ENCODE measurements at places on chromosomes 11 and 22. TPM values are rescaled to one million over a fixed set of nuclear protein-coding genes. Genes with fewer than 3 reads are reported as not detected.

DNA sequence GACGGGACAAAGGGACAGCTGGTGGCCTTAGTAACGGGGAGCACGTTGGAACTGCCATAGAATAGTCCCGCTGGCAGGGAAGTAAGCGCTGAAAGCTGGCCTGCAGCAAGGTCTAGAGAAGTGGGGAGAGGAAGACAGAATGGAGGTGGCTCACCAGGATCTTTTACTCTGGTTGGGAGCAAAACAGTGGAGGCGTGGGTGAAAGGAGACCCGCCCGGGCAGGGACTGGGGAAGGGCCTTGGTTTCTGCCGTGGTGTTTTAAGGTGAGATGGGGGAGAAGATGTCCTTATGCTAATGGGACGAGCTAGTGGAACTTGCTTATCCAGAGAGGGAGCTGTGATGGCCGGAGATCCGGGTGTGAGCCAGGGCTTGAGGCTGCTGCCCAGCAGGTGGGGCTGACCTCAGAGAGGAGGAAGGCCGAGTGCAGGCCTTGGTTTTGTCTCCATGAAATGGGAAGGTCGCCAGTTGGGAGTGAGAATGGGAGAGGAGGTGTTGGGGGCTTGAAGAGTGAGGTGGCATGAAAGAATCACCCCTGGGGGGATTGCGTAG, 56.4 kb upstream of the CTTN start:
- no peak for DNase-seq

GRCh38 chr11:112731538-112731937, 229.7 kb upstream of the NCAM1 start:
- no peak for DNase-seq

Gene OR4P4
- total RNA-seq: not detected

- DNase-seq: no peak
These were observed 16.6 kb downstream of the CYTH4 start for GRCh38 chr22:37298748-37299495.

DNA sequence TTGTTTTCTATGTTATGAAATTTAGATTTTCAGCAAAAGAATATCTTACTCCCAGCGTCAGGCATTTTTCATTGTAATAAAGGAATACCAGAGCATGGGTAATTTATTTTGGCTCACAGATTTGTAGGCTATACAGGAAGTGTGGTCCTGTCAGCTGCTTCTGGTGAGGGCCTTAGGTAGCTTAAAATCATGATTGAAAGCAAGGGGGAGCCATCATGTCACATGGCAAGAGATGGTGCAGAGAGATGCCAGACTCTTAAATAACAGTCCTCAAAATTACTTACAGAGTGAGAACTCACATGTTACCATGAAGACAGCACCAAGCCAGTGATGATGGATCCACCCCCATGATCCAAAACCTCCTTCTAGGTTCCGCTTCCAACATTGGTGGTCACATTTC, 825.0 kb upstream of the CHORDC1 start:
- no peak for DNase-seq

DNA sequence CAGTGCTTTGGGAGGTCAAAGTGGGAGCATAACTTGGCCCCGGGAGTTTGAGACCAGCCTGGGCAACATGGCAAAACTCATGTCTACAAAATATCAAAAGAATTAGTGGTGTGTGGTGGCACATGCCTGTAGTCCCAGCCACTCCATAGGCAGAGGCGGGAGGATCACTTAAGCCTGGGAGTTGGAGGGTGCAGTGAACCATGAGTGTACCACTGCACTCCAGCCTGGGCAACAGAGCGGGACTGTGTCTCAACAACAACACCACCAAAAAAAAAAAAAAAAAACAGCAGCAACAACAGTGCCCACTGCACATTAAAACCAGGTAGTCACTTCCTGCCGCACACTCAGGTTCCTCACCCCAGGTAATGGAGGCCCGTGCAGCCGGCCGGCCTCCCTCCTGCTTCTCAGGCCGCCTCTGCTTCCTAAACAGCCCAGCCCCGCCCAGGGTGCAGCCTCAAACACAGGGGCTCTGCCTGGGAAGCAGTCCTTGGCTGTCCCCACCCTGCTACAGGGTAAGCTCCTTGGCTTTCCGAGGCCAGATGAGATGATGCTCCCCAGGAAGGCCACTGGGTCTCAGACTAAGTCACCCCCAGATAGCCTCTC, 318.3 kb downstream of the SHANK2 start:
- no peak for DNase-seq

Gene LTBP3
- total RNA-seq: 78.4 TPM

GRCh38 chr22:40044870-40045834, 50.4 kb downstream of the FAM83F start:
- DNase-seq: no peak

DNA sequence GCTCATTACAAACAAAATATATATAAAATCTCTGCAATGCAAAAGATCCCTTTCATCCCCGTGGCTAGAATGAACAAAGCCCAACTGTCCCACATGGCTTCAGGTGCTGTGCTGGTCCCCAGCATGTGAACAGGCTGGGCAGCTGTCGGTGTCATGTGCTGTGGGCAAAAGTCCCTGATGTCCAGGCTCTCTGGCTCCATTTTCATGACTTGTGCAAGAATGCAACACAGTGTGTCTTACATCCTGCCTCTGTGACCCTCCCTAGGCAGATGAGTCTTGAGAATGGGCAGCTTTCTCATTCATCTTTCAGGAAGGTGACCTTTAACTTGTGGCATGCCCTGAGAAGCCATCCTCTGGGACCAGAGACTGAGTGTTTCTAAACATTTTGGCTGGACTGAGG, 14.5 kb downstream of the GUCD1 start:
- no peak for DNase-seq

DNA sequence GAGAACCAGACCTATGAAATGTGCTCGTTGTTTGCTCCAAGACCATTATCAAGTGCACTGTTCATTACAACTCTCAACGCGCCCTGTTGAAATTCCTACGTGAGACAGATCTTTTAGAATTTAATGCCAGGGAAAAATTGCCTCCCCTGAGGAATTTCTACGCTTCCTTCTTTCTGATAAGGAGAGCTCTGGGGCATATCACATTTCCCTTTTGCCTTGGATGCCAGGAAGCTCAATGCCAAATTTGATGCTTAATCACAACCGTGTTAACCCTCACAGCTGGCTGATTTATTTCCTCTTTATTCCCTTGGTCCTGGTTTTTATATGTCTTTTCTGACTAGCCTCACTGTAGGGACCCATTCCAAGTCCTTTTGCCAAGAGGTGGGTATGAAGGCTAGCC, 109.4 kb downstream of the MICAL2 start:
- no peak for DNase-seq

Gene EWSR1
- total RNA-seq: 291 TPM

Gene ZNF214
- 1.4 TPM for total RNA-seq

GRCh38 chr11:95595973-95596489, 193.6 kb downstream of the FAM76B start:
- no peak for DNase-seq

GRCh38 chr11:63476618-63477017, 14.3 kb downstream of the PLAAT5 start:
- DNase-seq: no peak

- no peak for DNase-seq
These were observed 63.7 kb upstream of the SESN3 start for GRCh38 chr11:95294701-95295100.

GRCh38 chr11:104105155-104105554, 58.8 kb downstream of the PDGFD start:
- peak; percentile 14 for DNase-seq

Gene PMM1
- 66.3 TPM for total RNA-seq

DNA sequence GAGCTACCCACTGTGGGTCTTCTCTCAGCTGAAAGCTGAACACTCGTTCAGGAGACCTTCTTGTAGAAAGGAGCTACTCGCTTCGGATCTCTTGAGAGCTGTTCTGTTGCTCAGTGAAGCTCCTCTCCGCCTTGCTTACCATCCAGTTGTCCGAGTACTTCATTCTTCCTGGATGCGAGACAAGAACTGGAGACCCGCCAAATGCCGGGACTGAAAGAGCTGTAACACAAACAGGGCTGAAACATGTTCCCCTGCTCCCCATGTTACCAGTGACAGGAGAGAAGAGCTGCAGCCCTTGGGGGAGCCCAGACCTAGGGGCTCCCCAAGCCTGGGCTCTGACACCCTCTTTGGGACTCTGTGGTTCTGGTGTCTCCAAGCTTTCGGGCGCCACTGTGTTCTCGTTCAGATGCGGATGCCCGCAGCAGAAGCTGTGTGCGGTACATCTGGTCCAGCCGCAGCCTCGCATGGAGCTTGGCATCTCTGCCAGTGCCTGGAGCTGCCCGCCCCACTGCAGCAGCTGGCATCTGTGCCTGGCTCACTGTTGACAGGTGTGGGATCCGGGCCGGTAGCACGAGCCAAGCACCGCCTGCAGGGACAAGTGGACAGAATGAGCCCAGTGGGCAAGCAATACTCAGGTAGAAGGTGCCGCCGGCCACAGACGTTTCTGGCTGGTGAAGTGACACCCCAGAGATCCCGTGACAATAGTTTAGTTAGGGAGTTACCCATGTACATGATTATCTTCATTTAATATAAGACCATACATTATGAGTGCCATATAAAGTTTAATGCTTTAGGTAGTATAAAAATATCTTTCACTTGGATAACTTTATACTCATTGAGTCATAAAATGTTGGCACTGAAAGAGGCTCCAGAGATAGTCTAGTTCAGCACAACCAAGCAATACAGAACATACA, 49.1 kb downstream of the EMSY start:
- DNase-seq: no peak

DNA sequence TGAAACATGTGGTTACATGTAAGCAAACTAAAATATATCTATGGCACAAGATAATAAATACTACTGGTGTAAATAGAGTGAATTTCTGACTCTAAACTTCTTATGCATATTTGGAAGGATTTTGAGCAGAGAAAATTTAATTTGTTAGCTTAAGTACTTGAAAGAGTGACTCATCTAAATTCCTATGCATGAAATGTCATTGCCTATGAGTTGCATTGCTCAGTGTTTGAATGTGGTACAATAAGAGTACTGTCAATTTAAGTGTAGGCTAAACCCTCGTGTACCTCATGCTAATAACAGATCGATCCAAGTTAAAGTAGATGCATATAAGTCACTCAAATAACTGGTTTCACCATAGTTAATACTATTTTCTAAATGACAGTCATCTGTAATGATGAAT, 5.3 kb upstream of the CARD18 start:
- peak; percentile 58 for DNase-seq

DNA sequence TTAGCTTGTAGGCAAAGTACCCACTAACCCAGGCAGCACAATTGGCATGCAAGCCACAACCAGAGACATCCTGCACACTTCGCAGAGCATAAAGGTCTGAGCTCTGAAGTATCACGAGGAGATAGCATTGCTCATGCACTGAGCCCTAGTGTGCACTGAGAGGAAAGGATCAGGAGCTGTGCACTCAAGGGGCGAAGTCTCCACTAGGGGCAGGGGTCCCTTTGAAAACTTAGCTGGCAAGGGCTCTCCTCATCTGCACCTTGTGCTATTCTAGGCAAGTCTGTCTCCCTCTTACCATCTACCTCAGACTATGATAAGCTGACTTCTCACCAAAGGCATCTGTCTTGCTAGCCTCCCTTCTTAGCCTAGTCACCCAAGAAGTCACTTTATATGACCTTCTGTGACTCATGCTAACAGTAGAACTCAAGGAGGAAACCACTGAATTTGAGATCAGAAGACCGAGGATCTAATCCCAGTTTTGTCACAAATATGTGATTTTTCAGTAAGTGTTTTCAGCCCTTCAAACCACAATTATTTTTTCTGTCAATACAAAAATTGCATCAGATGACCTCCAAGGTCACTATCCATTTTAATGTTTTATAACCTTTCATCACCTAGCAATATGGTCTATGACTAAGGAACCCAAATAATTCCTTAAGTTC, 1078.0 kb downstream of the NTM start:
- DNase-seq: peak; percentile 49

Gene TMEM109
- 71.8 TPM for total RNA-seq

DNA sequence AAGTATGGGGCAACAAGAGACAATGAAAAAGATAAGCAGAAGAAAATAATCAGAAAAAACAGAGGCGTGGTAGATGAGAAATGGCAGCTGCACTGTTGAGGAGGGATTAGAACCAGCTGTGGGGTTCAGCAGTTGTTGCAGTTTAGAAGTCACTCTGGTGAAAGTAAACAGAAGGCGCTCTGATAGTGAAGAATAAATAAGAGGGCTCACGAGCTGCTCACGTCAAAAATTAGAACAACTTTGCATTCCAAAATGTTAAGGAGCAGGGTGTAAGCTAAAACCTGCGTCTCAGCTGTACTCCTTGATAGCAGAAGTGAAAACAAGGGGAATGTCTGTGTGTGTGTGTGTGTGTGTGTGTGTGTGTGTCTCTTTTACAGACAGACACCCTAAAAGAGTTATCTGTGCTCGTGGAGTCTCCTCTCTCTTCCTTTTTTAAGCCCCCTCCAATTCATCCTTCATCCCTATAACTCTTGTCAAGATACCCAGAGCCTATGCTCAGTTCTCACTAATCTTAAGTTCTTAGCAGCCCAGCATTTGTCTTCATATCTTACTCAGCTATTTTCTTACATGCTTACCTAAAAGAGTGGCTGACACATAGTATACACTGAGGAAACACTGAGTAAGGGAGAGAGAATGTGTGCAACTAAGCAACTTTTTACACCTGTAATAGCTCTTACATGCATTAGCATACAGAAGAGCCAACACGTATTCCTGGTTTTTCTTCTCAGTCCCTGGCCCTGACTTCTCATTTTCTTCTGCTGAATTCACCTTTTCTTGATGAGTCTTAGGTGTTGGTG, 8.9 kb downstream of the TTC17 start:
- no peak for DNase-seq

Gene NXF1
- total RNA-seq: 50.2 TPM

Gene OR9Q1
- total RNA-seq: not detected

Gene ART1
- total RNA-seq: not detected

GRCh38 chr11:81487109-81487508, 1246.6 kb downstream of the FAM181B start:
- DNase-seq: no peak

DNA sequence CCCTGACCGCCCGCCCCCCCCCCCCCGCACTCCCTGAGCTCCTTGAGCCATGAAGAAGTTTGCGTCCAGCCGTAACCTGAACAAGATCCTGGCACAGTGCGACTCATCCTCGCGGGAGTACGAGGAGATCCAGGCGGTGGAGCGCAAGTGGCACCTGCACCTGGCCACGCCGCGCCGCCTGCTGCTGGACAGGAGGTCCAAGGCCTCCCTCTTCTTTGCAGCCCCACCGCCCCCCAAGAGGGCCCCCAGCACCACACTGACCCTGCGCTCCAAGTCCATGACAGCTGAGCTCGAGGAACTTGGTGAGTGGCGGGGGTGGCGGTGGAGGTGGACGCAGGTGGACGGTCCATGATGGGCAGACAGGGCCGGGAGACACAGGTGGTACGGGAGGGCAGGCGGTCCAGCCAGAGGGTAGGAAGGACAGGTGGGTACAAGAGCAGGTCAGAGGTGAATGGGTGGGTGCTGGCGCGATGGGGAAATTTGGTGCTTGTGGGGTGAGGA, 32.1 kb upstream of the ACR start:
- DNase-seq: no peak

Measured in HFFc6 (cell line).